ENCODE measurements at places on chromosomes 2 and 18.

DNA sequence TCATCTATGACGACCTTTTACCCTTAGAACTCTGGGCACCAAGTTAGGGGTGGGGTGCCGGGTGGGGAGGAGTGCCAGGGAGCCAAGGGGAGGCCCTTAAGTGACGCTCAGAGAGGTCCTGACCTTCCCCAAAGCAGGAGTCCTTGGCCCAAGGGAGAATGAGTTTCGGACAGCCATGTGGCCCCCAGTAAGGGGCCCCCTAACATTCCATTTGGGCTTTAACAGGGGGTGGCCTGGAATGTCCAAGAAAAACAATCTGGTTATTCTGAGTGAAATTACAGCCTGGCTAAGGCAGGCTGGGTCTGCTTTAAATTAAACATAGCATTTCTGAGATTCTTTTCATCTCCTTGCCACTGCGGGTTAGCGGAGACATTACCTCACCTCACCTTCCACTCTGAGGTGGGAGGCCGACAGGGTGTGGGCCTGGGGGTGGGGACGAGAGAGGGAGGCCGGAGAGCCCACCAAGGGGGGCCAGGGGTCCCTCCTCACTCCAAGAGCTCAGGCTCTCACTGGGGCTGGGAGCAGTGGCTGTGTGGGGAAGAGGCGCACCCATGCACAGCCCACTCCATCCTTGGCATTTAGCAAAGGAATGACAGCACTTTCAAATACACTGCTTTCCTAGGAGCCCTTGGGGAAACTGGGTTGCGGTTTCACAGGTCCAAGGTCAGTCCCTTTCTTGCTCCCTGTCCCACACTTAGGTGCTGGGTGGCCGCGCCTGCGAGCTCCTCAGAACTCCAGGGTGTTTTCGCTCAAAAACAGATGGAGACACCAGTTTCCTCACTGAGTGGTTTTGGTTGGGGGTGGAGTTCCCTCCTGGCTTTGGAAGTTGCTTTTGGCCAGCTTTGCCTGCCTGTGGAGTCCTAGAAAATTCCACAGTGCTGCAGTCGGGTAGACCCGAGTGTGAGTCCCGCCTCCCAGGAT is 107.4 kb downstream of the POLR1A start:
- peak; percentile 65 for DNase-seq

- DNase-seq: no peak
Observed at GRCh38 chr2:69298862-69299261, 88.2 kb downstream of the GFPT1 start.

DNA sequence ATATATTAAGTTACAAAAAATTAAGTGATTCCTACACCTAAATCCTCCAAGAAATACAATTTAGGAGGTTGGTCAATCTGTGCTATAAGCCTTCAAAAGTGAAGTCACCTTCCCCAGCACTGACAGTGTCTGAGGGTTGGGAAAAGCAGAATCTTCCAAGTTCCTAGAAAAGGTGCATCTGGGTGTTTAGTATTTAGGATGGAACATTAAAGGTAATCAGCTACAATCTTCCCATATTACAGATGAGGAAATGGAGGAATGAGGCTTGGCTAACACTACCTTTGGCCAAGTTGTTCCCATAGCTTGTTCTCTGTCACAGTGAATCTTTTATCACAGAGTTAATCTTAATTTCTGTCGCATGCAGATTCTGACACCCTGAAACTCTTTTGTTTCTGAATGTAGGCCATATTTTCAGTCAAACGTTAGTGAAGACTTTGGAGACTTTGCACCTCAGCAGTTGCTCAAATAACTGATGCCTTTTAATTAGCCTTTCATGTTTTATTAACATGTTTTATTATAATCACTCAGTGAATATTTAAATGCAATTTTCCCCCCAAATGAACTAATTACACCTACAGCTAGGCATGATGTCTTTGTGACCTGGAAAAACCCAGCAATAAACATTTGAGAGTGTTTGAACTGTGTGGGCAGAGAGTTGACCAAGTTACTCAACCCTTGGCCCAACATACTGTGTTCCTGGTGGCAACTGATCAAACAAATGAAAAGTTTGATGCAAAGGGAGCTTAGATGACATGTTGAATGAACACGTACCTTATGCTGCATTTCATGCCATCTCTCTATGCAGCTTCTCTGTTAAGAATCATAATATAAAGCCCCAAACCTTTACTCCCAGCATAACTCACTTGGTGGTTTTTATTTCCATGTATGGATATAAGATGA is 17.6 kb downstream of the FN1 start:
- DNase-seq: no peak

DNA sequence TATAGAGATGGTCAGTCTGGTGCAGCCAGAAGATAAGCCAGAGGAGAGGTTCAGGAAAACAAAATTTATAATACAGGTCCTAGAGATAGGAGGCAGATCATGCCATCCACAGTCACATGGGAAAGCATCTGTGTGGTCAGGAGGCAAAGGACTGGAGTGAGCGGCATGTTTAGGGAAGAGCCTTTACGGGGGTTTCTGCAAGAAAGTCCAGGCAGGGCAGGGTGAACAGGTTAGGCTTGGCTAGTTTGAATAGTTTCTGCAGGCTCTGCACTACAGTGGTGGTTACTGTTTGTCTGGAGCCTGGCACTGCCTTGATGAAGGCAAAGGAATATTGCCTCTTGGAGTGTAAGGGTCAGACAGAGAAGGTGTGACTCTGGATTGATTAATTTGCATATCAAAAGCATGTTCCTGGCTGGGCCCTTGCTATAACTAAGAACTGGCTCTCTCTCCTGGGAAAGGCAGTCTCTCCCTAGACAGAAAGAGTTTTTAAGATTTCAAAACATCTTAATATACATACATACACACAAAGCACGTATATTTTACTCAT is 1034.7 kb upstream of the CHAC2 start:
- DNase-seq: no peak

DNA sequence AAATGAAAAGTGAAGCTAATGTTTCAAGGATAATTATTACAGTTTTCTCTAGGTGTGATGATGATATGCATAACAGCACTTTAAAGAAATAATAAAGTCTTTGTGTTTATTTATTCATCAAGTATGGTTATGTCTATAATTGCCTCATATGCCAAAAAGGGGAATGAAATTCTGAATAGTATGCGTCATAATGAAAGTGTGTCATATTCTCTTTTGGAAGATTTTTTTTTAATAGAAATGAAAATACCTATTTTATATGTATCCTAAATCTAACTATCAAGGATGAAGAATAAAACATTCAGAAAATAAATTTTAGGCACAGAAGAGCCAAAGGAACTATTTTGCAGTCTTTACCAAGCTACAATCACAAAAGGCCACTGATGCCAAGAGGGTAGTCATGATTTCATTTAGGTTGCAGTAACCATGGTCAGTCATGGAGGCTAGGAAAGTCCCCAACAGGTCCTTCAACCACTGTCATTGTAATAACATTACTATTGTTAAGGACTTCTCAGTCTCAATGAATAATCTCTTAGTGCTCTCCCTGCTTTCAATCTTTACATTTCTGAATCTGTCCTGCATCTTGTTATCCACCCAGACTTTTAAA is 712.5 kb downstream of the DCDC2C start:
- no peak for DNase-seq

DNA sequence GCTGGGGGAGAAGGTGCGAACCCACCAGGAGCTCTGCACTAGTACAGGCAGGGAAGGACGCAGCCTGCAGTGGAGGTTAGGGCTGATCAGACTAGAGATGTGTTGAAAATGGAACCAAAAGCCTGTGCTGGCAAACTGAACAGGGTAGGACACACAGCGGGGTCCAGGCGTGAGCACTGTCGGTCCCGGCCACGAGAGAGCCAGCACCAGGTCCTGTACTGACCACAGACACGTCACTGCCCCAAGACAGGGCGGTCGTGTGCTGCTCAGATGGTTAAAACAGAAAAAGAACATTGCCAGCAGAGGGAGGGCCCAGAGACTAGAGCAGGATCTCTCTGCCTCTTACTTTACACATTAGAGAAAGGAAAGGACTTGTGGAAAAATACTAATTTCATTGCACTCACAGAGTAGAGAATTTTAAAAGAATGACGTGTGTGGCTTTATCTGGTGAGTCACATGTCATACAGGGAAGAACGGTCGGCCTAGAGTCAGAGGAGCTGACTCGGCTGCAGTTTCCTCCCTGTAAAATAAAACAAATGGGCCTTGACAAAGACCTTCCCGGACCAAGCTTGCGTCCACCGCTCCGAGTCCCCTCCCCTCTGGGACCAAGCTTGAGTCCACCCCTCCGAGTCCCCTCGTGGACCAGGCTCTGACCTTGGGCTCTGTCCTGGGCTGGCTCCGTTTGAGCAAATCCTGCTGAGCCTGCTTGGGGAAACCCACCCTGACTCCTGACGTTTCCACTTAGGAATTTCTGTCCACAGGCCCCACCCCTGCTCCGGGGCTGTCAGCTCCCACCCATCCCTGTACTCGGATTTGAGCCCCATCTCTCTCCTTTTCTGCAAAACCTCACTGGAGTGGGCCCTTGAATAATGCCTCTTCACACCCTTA is 16.7 kb upstream of the ADI1 start:
- DNase-seq: peak; percentile 75

GRCh38 chr2:45964223-45964841 is 312.9 kb downstream of the PRKCE start:
- peak; percentile 67 for DNase-seq

DNA sequence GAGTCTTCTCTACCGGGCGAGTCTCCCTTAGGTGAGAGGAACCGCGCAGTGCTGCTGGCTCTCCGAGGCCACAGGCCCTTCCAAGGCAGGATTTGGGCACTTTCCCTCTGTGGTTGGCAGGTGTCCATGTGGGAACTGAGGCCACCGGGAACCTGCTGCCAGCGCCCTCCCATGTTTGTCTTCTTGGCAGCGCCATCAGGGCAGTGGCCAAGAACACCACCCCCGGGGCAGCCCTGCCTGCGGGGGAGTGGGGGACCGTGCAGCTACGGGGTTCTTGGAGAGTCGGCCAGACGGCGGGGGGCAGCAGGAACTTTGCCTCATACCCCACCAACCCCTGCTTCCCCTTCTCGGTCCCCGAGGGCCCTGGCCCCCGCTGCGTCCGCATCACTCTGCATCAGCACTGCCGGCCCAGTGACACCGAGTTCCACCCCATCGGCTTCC is 10.0 kb downstream of the CAPN10 start:
- DNase-seq: peak; percentile 86

GRCh38 chr2:23813438-23813837 is 113.5 kb downstream of the ATAD2B start:
- no peak for DNase-seq

DNA sequence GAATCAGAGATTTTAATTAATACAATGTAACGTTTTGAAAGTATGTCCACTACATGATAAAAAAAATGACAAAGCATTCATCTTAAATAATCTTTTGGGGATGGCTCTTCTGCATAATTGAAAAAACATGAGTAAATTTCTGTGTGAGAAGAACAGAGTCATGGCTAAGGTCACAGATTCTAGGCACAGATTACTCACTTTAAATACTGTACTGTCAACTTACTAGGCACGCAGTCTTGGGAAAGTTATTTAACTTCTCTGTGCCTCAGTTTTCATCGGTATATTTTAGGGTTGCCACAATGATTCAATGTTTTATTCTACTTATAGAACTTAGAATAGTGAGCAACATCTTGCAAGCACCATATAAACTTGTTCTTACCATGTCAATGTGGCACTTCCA is 49.2 kb downstream of the TMEFF2 start:
- no peak for DNase-seq

- no peak for DNase-seq
Observed at GRCh38 chr18:10851824-10852319, 297.5 kb downstream of the PIEZO2 start.

- DNase-seq: no peak
Observed at GRCh38 chr2:65737452-65738011, 305.1 kb upstream of the SPRED2 start.
